SIG-M5 (cell line): ENCODE measurements at places on chromosomes 16 and 17.

- DNase-seq = no peak
Observed at GRCh38 chr16:55947366-55947765, 72.2 kb upstream of the CES5A start.

GRCh38 chr16:70728150-70728549 lies 42.3 kb upstream of the MTSS2 start:
- DNase-seq = no peak

- no peak for DNase-seq
Observed at GRCh38 chr16:73339821-73340220, 291.9 kb upstream of the ZFHX3 start.

GRCh38 chr16:11327277-11328171 lies 17.7 kb upstream of the RMI2 start:
- DNase-seq = no peak

- DNase-seq = no peak
Observed at GRCh38 chr17:61495161-61495857, 43.1 kb downstream of the TBX4 start.

GRCh38 chr16:67431775-67432505 lies 1.0 kb downstream of the HSD11B2 start:
- DNase-seq = no peak

DNA sequence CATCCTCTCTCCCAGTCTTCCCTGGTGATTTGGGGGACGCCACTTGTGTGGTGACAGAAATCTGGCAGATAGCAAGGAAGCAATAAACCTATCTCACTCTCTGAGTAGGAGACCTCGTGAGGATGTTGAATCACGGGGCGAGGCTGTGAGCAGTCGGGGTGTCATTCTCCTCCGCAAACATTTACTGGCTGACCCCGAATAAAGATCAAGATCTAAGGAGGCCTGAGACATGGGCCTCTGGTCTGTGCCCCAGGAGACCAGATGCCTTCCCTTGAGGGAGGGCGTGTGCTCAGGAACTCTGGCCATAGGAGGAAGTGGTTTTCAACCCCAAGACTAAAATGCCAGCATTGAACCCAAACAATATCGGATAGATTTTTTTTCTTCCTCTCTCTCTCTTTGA lies 53.1 kb downstream of the FOXL1 start:
- no peak for DNase-seq
